Activated CD8-positive, alpha-beta memory T cell treated with anti-CD3 and anti-CD28 coated beads for 4 hours (primary cell): ENCODE measurements at places on chromosomes 4 and X.
A peak's percentile ranks its signal among the peaks of the same experiment; 100 is the strongest.

- DNase-seq = no peak
Measured at GRCh38 chr4:142347241-142347640, 498.9 kb downstream of the INPP4B start.

- no peak for DNase-seq
Measured at GRCh38 chr4:17236686-17237085, 275.2 kb downstream of the QDPR start.

DNA sequence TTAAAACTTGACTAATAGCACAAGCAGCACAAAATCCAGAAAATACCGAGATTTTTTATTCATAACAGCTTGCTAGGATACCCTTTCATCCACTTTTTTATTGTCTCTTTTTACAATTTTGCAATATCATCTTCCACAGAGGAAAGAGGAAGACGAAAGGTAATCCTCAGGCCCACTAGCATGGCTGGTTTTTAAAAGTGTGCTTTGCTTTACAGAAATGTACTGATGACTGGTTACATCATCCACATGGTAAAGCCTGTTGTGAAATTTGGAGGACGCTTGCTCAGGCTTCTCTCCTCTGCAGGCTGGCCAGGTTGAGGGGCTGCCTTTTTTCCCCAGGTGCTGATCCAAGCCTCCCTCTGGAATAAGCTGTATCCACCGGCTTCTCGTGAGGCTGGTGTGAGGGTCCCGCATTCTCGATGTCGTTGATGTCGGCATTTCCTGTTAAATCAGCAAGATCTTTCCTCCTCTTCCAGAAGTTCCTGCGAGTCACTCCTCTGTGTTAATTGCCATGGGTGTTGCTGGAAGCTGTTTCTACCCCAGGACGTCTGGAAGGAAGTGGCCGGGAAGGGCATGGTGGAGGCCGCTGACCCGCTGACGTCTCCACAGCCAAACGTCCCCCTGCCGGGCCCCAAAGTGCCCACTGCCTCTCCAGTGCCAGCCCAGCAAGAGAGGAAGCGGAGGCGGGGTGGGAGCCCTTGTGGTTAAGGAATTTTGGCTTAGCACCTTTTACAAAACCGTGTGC is 5.8 kb upstream of the DGKQ start:
- no peak for DNase-seq

DNA sequence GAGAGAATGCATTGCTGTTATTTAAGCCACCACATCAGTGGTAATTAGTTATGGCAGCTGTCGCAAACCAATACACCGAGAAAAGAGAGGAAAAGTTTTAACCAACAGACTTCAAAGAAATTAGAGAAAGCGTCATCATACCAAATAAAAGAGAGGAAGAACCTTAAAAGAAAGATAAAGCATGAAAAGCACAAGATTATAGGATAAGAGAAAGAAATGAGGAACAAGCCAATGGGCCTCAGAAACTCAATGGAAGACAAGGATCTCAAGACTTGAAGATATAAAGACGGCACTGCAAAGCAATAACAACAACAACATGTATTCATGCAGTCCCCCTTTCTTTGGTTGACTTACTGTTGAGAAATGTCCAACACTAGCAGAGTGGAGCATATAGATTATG is 22.8 kb upstream of the ASMTL start:
- no peak for DNase-seq

DNA sequence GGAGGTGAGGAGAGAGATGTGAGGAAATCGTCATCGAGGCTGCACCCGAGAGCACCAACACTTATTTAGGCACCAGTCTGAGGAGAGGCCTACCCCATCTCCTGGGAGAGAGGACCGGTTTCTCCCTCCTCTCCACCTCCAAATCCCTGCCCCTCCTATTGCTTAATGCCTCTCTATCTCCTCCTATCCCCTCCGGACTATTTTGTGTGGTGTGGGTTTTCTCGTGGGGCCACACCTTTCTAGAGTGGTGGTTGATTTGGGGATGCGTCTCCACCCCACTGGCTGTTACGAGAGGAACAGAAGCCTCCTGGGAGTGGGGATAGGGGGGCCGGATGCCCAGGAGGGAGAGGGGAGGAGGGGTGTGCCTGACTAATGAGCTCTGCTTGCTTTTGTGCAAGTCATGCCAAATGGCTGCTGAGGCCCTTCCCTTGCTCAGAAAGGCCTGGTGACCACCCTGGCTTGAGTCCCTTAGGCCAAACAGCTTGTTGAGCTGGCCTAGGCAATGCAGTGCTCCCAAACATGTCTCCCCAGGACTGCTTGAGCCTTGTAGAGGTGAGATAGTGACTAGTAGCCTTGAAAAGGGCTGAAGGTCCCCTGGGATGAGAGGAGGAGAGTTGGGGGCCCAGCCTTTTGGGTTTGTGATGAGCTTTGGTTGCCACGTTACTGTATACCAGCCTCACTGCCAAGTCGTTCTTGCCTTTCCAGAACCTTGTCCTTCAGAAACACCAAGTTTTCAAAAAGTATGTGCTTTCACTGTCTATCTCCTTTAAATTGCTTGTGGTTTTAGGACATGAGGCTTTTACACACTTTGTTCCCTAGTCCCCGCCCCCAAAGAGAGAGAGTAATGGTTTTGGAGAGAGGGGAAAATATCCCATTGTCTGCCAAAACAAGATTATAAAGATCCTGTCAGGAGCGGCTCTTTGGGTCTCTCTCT is 1.2 kb downstream of the MSN start:
- peak; percentile 25 for DNase-seq

- no peak for DNase-seq
Measured at GRCh38 chrX:45479835-45480422, 279.3 kb upstream of the DIPK2B start.

- no peak for DNase-seq
Measured at GRCh38 chr4:149910177-149910576, 94.5 kb upstream of the IQCM start.

DNA sequence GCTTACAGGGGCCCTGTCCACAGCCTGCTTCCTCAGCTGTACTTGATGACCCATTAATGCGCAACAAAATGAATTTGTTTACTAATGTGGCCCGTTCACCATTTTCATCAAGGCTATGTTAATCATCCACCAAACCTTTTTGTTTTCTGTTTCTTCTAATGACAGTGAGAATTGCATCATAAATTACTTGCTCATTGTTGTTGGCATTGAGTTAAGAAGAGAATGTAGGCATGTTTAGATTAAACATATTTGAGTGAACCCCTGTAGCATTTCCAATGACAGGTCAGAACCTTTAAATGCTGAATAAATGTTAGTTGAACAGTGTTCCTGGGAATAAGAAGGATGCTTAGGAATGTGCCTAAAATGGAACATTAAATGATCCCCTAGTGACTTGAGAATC is 183.4 kb downstream of the SPRY1 start:
- DNase-seq = no peak

- DNase-seq = no peak
Measured at GRCh38 chr4:2478229-2478628, 9.3 kb downstream of the RNF4 start.

DNA sequence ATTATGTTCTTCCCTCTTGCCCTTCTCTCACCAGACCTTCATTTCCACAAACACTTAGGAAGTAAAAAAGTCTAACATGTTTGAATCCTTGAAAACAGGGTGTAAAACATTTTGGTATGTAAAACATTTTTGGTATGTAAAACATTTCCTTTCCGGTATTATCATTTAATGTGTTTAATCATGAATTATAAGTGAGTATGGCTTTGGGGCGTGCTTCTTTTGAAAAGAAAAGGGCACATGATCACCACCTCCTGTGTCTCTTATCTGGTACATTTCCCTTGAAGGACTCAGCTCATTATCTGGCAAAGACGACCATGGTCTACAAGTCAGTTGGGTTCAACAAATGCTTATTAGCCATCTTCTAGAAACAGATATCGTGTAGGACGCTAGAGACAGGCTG is 283.6 kb downstream of the FRMPD4 start:
- DNase-seq = no peak

GRCh38 chrX:85419293-85419692 is 39.8 kb upstream of the POF1B start:
- DNase-seq = no peak

- no peak for DNase-seq
Measured at GRCh38 chr4:11415409-11416070, 13.2 kb downstream of the HS3ST1 start.

DNA sequence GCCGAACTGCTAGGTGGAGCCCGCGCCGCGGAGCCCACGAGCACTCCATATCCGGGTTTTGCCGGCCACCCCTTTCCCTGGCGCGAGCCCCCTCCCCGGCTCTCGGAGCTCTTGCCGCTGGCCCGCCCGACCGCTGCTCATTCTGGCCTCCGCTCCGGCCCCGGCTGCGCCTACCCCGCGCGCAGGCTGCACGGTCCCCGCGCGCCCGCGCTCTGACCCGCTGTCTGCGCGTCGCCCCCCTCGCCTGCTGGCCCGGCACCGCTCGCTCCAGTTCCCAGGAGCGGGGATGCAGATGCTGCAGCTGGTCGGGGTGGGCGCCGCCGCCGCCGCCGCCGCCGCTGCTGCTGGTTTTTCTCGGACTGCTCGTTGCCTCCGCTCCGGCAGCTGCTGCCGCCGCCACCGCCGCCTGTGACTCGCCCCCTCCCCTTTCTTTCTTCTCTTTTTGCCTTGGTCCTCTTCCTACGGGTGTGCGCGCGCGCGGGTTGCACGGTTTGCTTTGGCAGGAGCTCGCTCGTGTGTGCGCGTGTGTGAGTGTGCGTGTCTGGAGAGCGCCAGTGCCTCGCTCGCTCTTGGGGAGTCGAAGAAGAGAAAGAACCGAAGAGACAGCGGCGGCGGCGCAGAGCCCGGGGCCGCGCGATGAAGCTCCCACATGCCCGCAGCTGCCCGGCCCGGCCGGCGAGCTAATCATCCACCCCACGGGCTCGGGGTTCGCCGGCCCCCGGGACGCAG is at the start of gene ADGRL3:
Gene ADGRL3, plus strand, starts transcription at position 140 of the 729 bp plus-strand sequence.
- no peak for DNase-seq

GRCh38 chr4:70654605-70655011 is 11.7 kb downstream of the JCHAIN start:
- no peak for DNase-seq

GRCh38 chrX:7215842-7216241 is 67.9 kb upstream of the PUDP start:
- no peak for DNase-seq

- no peak for DNase-seq
Measured at GRCh38 chr4:8168232-8168631, 9.6 kb upstream of the ABLIM2 start.

- DNase-seq = no peak
Measured at GRCh38 chr4:139658185-139658584, 7.4 kb upstream of the MGST2 start.

DNA sequence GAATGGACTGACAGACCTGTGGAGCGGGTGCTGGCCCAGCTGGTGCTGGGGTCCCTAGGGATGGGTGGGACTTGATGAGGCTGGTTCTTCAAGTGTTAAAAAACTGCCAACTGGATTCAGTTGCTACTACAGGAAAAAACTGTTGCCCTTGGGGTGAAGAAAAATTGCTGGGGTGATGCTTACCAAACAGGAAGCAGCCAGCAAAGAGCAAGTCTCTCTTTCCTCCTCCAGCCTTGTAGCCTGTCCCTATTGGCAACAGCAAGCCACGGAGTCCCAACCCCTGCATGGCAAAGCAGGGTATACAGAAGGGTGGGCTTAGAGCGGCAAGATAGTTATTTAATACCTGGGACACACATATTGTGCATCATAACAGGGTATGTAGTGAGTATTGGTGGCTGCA is 60.1 kb upstream of the ATP8A1 start:
- no peak for DNase-seq

DNA sequence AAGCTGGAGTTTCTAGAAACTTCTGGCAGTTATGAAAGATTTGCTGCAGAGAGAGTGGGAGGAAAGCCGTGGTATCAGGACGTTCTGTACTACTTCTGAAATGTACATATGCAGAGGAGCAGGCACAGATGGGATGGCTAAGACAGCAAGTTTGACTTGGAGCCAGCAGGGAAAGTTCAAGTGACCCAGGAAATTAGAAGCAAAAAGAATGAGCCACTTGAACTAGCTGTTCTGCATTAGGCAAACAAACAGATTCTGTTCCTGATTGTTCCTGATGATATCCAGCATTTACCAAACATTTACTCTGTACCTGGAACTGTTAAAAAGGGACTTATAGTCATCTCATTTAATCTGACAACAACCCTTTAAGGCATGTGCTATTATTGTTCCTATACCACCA is 41.4 kb upstream of the CXCL13 start:
- no peak for DNase-seq

- DNase-seq = no peak
Measured at GRCh38 chrX:108072746-108073145, 18.6 kb downstream of the PSMD10 start.

GRCh38 chrX:136163689-136164088 is 16.4 kb downstream of the FHL1 start:
- DNase-seq = no peak

DNA sequence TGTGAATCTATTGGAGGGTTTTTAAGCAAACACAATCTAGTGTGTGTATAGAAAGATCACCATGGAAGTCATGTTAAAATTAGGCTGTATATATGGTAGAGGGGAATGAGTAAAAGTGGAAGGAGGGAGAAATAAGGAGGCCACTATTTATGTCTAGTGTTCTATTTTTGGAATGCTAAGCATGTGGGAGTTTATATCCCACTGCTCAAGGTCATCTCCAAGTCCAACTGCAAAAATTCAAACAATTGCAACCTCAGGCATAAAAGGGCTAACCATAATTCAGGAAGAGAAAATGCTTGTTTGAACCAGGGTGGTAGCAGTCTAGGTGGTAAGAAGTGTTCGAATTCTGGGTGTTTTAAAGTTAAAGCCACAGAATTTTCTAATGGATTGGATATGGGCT is 39.2 kb downstream of the SERPINA7 start:
- no peak for DNase-seq

DNA sequence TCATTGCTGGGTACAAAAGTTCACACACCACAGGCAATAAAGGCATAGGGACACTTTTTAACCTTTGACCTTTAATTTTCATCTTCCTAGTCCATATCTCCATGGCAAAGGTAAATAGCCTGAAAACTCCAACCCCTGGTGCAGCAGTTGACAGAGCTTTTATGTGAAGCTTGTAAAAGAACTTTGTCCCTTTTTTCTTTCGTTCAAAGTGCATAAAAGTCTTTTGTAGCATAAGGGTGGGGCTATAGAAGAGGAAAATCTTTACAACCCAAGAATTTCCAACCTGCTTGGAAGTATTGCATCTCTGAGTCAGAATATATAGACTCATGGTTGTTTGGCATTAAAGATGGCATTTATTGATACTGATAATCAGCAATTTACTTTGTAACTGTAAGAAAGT is 20.4 kb downstream of the POF1B start:
- no peak for DNase-seq

- DNase-seq = no peak
Measured at GRCh38 chr4:153189016-153189801, 15.0 kb upstream of the TRIM2 start.

- no peak for DNase-seq
Measured at GRCh38 chr4:181529537-181529936, 713.7 kb upstream of the TENM3 start.

- no peak for DNase-seq
Measured at GRCh38 chrX:21757960-21758359, at the start of gene SMPX. SMPX (minus strand) TSS chrX:21758116; CDS start chrX:21754290, 3,826 bp downstream.

GRCh38 chr4:98204236-98204553 is 57.0 kb upstream of the RAP1GDS1 start:
- DNase-seq = no peak

GRCh38 chr4:113116414-113117357 is 67.2 kb downstream of the ANK2 start:
- no peak for DNase-seq
